ENCODE measurements at places on chromosomes 4 and X. TPM values are rescaled to one million over a fixed set of nuclear protein-coding genes. Genes with fewer than 3 reads are reported as not detected.

DNA sequence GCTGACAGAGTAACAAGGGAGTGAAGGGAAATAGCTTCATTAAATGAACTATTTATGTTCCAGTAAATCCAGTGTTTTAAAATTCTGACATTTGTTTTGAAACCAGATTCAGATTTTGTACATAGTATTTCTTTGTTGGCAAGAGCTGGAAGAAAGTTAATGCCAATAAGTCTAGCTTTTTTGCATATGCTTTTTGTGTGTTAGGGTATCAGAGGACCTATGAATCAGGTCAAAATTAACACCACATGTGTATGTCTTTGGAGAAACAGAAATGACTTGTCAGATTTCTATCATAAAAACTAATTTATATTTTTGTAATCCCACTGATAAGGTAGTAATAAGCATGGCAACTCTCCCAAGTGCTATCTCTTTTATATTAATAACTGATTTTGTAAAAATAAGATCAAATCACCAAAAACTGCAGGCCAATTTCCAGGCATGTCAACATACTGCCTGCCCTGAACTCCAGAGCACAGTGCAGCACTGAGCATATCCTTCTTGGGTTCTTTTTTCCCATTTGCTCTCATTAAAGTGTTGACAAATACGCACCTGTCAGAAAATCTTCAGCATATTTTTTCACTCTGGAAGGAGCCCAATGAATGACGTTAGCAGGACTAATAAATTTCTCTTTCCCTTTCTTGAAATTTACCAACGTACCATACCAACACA, 65.5 kb downstream of the SH3RF1 start:
- no peak for DNase-seq

GRCh38 chr4:138090150-138090917, 151.8 kb downstream of the SLC7A11 start:
- no peak for DNase-seq

DNA sequence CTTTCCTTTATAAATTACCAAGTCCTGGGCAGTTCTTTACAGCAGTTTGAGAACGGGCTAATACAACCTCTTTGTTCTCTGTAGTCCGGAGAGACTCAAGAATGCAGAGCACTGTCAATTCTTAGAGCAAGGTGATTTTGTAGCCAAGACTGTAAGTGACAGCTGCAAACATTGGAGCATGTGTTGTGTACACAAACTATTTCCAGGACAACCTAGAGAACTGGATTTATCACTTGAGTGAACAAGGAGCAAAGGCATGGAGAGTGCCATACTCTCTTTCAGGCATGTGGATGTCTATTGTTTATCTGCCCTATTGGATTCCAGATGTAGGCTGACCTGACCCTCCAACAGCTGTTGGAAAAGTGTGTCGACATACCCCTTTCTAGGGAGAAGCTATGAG, 153.9 kb downstream of the SPANXN3 start:
- no peak for DNase-seq

GRCh38 chr4:6338175-6338950, 68.7 kb downstream of the WFS1 start:
- DNase-seq, result no peak

- DNase-seq, result no peak
These were observed 839 bp downstream of the QDPR start for GRCh38 chr4:17511051-17511450.

DNA sequence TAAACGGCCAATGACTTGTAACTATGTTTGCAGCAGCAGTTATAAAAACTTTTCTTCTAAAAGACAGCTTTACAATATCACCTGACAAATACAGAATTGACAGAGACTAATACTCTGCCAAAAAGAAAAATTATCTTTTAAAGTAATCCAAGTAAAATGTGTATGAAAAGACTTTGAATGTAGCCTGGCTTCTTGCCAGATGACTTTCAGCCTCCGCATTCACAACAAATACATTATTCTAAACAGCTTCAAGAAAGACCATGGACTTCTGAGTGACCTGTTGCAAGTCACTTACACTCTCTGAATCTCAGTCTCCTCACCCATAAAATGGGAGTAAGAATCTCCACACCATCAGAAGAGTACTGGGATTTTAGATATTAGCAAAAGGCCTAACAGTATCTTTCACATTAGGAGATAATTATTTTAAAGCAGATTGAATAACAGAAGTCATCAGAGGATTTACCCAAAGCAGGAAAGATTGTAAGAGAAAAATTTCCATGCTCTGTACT, 2.5 kb downstream of the ADAMTS3 start:
- no peak for DNase-seq

DNA sequence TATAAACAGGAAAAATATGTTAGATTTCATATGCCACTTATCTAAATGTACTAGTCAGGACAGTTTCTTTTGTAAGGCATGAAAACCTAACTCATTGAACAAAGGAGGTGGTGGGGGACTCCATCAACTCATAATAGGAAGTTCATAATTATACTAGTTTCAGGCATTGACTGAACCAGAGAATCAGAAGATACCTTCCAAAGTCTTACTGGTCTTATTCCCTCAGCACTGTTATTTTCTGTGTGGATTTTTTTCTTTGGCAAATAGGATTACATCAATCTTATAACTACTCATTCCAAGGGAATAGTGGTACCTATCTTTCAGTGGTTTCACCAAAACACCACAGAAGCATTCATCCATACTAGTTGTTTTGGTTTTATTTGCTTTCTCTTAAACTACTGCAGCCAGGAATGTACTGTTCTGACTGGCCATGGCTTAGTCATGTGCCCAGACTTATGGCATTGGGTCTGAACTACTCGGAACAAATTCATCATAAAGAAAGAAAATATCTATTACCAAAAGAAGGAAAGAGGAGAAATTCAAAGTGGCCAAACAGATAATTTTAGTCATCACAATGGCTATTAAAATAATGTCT, 273.9 kb downstream of the ARAP2 start:
- DNase-seq, result no peak

DNA sequence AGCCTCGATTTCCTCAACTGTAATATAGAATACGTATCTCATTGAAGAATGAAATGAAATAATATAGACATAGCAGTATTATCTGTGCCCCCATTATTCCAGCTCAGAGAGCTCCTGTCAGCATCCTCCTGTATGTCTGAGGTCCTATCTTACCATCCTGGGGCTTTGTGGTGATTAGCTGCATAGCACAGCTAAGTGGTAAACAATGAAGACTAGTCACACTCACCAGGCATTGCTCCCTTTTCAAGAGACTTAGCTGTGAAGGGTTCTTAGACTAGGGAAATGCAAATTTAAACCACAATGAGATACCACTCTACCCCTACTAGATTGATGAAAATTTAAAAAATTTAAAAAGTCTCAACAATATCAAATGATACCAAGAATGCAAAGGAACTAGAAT, 172.9 kb downstream of the SLC39A8 start:
- DNase-seq, result no peak

- no peak for DNase-seq
These were observed 5.2 kb upstream of the RPGR start for GRCh38 chrX:38332505-38332904.

DNA sequence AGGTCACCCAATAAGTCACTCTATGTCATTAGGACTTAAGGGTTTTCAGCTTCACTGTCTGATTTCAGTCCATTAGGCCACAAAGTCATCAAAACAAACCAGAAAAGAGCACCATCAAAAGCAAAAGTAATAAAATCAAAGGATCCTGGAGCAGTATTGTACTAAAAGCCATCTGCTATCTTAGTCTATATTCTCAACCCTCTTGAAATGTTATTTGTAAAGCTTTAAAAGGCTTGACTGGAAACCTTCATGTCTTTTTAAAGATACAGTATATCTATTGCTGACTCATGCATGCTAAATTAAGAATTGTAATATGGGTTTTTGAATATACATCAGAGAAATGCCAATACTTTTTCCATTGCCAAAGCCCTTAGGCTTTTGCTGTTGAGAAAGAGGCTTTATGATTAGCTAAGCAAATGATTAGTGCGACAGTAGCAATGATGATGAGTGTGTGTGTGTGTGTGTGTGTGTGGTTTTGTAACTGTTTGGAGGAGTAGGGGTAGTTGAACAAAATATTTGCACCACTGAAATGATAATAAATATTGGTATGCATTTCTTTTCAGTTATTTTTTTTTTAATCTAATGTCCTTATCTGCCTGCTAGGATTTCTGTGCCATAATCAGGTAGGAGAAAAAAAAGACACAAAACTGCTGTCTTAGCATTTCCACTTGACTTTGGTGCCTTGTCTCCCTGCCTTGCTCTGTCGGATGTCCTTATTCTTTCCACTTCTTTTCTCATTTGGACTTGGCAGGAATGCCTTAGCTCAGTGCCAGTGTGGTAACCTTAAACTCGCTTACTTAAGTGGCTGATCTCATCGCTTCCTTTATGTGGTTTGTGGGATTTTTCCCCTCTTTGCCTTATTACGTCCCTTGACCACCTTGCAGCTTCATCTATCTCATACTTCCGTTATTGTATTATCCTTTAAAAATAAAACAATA, 119.7 kb downstream of the PCDH7 start:
- no peak for DNase-seq

DNA sequence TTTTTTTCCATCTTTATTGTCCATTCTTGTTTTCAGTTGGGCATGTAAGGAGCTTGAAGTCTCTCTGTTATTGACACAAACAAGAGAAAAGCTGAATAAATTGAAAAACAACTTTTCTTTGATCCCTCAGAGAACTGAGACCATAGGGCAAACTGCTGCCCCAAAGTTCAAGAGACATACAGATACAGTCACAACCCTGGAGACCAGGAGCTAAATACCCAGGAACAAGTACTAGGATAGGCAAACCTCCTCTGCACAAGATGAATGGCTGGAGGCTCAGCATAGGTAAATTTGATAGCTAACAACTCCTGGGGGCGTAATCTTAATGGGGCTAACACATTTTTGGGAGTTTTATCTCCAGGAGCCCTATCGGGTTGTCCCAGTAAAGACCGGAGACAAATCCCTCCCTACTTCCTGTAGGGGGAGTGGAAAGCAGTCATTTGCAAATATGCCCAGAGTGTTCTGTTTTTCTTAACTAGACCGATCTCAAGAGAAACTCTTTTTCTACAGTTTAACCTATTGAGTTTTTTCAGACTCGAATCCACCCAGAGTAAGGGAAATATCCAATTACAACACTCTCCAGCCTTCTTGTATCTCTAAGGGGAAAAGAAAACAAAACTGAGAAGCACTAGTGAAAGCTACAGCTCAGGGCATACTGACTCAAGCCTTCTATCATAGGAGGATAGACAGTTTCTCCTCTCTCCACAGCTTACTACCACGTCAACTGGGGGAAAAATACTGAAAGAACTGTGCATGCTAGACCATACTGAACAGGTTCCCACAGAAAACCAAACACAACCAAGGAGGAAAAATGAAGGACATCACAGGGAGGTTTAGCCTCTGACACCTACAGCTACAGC, 23.1 kb downstream of the MAGEA8 start:
- no peak for DNase-seq

GRCh38 chr4:62455871-62456270, 1255.7 kb downstream of the ADGRL3 start:
- no peak for DNase-seq

DNA sequence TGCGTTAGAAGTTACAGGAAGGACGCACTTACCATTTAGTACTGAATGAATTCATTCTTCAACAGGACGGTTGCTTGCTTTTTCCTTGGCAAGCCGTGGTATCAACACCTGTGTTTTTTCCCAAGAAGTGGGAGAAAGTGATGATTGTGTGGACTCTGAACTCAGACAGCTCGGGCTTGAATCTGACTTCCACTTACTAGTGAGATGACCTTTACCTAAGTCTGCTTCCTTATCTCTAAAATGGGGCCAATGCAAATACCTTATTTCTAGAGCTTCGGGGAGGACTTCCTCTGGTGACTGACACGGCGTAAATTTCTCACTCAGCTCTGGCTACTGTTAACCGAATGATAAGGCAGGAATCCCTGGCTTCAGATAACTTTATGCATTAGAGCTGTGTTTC, 146.8 kb upstream of the RBPJ start:
- DNase-seq, result no peak

Gene ADH1B
- total RNA-seq, result 304 TPM

Gene TLR10
- total RNA-seq, result not detected

Gene ZNF711
- total RNA-seq, result 1.2 TPM

Gene MAGED4
- not detected for total RNA-seq

Gene HS6ST2
- 0.36 TPM for total RNA-seq

Gene RNF150
- total RNA-seq, result 62.4 TPM

Gene GIMD1
- not detected for total RNA-seq

Gene MMRN1
- total RNA-seq, result 3.2 TPM

Gene TEX13B
- not detected for total RNA-seq
